ENCODE measurements at places on chromosomes 12 and 14.

GRCh38 chr14:102902523-102903247 lies 19.8 kb upstream of the AMN start:
- DNase-seq = no peak

DNA sequence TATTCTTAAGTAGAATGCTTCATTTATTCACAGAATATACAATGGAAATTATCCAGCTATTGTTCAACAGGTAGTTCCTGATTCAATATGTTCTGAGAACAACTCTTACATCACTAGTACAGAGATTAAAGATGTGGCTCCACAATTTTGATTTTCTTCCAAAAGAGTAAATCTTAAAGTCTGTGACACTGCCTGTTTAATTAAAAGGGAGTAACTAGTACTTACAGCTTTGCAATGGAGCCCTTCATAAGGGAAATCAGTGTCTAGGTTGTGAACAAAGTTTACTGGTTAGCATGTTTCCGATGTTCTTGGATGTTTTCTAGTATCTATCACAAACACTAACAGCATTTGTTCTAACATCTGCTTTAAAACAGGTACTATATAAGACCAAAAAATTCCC lies 30.8 kb downstream of the MIA2 start:
- no peak for DNase-seq

- DNase-seq = no peak
Observed at GRCh38 chr14:70896981-70897380, 10.3 kb upstream of the PCNX1 start.

GRCh38 chr14:24052656-24053547 lies 1.1 kb downstream of the CARMIL3 start:
- peak; percentile 56 for DNase-seq

GRCh38 chr12:116968986-116969385 lies 58.2 kb downstream of the FBXW8 start:
- DNase-seq = no peak

GRCh38 chr12:6691473-6691872 lies 2.3 kb upstream of the ZNF384 start:
- DNase-seq = no peak

DNA sequence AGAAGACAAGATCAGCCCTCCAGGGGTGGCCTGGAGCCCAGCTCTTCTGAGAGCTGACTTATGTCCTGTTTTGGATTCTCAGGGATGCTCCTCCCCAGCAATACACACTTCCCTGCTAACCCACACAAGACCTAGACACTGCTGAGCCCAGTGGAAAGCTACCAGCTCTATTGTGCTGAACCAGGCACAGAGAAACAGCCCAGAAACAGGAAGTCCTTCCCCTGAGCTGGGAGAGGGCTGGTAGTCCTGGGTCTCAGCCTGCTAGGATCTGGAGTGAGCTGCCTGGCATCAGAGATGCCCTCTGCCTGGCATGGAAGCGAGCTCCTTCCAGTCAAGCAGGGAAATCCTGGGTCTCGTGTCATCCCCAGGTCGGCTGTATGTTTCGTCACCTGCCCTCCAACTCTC lies 1.2 kb upstream of the LAG3 start:
- no peak for DNase-seq

DNA sequence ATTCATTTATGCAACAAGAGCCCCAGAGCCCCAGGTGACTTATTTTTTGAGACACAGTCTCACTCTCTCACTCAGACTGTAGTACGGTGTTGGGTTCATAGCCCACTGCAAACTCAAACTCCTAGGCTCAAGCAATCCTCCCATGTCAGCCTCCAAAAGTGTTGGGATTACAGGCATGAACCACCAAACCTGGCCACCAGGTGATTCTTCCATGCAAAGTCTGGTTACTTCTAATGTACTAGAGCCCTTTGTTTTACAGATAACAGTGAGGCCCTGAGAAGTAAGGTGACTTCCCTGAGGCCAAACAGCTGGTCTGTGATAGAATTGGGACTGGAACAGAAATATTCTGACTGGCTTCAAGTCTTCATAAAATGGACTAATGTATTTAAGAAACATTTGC lies 10.0 kb upstream of the KCNK10 start:
- DNase-seq = no peak

- DNase-seq = no peak
Observed at GRCh38 chr12:2832550-2833127, 2.2 kb downstream of the NRIP2 start.

- no peak for DNase-seq
Observed at GRCh38 chr12:51465491-51465890, 40.9 kb downstream of the SLC4A8 start.

GRCh38 chr12:11941606-11942337 lies 129.0 kb upstream of the BCL2L14 start:
- no peak for DNase-seq

DNA sequence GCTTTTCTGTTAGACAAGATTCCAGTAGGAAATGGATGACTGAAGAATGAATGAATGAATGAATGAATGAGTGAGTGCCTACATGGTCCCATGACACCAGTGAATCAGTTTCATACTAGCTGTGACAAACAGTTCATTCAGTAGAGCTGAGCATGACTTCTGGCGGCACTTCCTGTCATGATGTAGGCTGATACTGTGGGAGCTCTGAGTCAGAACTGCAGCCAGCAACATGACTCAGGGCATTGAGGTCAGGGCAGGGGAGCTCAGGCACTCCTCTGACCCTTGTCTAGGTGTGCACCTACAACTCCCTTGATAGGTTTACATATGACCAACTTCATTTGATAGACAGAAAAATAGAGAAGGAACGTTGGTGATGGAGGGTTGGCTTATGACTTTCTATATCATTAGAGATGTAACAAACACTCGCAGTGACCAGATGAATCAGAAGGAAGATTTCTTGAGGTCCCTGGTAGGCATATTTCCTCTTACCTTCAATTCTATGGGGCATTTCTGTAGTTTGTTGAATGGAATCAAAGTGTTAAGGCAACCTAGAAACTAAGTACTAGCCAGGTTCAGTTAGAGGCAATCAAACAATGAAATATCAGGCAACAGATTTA lies 139.3 kb upstream of the ARHGAP5 start:
- peak; percentile 56 for DNase-seq

DNA sequence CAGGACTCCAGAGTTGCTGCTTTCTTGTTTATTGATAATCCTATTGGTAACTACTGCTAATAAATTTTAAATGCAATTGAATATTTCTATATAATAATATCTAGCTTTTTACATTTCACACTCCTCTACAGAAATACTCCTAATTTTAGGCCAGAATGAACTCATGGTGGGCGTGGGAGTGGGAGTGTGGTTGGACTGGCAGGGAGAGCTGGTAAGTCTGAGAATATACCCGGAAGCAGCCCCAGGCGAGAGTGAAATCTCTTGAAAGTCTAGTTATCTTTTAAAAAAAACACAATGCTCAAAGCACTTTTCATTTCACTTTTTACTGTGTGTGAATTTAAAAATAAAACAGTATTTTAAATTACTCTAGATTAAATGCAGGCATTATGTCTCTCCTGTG lies 4.7 kb downstream of the TMEM263 start:
- DNase-seq = no peak

DNA sequence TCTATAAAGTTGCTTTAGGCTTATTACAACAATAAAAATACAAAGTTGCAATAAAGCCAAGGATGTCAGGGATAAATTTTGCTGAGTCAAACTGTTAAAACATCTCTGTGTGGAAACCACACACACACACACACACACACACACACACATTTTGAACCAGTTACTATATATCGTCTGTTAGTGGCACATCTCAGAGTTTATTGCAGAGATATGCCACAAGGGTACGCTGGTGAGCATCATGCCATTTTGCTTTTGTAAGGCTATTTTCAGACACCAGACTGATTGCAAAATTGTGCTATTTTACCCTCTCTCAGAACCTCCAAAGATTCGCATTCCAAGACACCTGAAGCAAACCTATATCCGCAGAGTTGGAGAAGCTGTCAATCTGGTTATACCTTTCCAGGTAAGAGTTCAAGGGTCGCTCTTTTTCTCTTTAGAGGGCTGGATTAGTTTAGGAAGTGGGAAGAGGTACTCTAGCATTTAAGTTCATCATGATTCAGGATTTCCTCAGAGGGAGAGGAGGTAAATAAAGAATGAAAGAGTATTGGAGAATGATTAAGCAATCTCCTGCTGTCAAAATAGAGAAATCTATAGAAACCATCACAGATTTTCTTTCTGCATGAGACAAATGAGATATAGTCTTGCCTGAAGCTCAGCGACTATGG lies 27.3 kb upstream of the CHPT1 start:
- no peak for DNase-seq

GRCh38 chr12:104522985-104523722 lies 66.4 kb downstream of the CHST11 start:
- DNase-seq = no peak

GRCh38 chr12:77202457-77203060 lies 137.2 kb upstream of the E2F7 start:
- no peak for DNase-seq

DNA sequence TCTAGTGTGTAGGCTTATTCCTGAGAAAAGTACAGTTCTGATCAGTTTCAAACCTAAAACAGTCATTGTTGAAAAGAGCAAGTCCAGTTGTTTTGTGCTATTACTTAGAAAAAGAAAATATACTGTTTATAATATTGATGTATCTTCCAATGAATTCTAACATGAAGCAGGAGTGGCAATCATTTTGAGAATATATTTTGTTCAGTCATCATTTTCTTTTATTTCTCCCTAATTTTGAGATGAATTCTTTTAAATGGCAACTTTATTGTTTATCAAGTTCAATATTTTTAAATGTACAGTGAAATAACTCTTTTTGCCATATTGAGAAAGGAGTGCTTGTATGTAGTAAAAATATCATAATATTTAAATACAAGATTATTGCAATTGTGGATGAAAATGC lies 862.2 kb upstream of the MDGA2 start:
- DNase-seq = no peak

- no peak for DNase-seq
Observed at GRCh38 chr14:93926245-93926872, 785 bp upstream of the FAM181A start.

DNA sequence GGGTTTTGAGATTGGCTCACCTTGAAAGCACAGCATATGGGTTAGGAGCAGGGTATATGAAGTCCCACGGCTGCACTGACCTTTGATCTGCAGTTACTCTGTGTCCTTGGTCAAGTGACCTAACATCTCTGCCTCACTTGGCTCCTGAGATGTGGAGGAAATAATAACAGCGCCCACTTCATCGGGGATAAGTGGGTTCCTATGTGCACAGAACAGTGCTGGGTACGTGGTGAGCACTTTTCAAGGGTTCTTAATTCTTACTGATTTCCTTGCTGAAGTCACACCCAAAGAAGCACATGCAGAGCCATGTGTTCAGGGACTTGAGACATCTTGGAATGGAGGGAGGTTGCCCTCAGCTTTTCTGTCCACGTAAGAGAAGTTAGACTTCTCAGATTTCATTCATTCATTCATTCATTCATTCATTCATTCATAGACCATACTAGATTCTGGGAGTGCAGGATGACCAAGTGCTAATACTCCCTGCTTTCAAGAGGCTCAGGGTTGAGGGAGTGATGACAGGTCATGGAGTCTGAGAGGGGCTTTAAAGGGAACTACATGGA lies 39.4 kb downstream of the ADGRD1 start:
- no peak for DNase-seq

- no peak for DNase-seq
Observed at GRCh38 chr12:94762259-94762942, 112.0 kb upstream of the TMCC3 start.

DNA sequence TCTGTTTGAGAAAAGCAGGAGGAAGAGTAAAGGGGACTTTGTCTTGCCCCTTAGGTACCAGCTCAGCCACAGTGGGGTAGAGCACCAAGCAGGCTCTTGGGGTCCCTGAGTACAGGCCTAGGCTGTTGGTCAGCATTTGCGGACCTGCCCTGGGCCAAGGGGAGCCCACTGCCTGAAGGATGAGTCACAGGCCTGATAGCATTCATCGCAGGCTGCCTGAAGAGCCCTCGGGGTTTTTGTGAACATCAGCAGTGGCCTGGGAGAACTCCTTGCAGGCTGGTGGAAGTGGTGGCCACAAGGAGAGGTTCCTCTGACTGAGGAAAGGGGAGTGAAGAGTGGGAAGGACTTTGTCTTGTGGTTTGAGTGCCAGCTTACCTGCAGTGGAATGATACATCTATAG lies 25.0 kb upstream of the P2RX7 start:
- no peak for DNase-seq

- no peak for DNase-seq
Observed at GRCh38 chr12:20508359-20508758, 140.0 kb downstream of the PDE3A start.

- no peak for DNase-seq
Observed at GRCh38 chr12:12792421-12792820, 7.0 kb downstream of the APOLD1 start.

GRCh38 chr12:64883264-64884163 lies 59.1 kb downstream of the TBC1D30 start:
- DNase-seq = no peak
